Mucosa of gallbladder (tissue), 1 donor: ENCODE measurements at places on chromosomes 13 and 19.

- DNase-seq: peak; percentile 42
Observed at GRCh38 chr13:75635828-75636435, at the start of gene LMO7. TSS of gene LMO7 (plus strand) at chr13:75636330. CDS start at chr13:75636658, 328 bp downstream.

DNA sequence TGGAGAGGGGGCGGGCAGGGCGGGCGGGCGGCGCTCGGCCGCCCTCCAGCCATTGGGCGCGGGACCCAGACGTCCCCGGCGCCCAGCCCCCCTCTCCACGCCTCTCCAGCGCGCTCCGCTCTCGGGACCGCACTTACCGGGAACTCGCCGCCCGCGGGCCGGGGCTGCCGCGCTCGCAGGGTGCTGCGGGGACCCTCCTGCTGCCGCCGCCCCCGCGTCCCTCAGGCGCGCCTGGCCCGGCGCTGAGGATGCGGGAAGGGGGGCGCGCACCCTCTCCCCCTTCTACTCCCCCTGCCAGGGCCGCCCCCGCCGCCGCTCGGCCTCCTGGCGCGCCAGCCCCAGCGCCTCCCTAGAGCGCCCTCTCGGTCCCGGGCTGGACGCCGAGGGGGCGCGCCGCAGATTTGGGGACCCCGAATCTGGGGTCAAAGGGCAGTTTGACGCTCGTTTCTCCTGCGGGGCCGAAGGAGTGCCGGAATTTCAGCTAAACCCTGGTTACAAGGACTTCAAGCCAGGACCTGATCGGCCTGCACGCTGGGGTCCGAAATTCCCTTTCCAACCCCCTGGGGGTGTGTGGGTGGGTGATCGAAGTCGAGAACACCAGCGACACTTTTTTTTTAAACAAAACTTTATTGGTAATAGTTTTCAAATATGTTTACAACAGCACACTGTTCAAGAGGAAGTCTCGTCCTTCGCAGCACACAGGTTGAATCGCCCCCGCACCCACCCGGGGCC is 696 bp upstream of the SAMD1 start:
- DNase-seq: peak; percentile 37

DNA sequence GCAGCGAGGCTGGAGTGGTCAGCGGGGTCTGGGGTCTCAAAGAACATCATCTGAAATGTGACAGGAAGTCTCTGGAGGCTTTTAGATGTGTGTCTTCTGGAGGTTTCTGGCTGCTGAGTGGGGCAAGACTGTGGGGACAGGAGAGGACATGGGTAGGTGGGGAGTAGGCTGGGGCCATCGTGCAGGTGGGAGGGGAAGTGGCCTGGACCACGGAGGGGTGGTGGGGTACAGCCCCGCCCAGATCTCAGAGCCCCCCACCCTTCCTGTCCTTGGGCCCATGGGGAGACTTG is 6.2 kb downstream of the AP1M1 start:
- DNase-seq: no peak

GRCh38 chr19:10516064-10516385 is 1.2 kb downstream of the S1PR5 start:
- no peak for DNase-seq

GRCh38 chr19:27843861-27844260 is 1369.1 kb downstream of the UQCRFS1 start:
- DNase-seq: no peak

- DNase-seq: no peak
Observed at GRCh38 chr19:31102674-31103073, 246.6 kb downstream of the TSHZ3 start.

DNA sequence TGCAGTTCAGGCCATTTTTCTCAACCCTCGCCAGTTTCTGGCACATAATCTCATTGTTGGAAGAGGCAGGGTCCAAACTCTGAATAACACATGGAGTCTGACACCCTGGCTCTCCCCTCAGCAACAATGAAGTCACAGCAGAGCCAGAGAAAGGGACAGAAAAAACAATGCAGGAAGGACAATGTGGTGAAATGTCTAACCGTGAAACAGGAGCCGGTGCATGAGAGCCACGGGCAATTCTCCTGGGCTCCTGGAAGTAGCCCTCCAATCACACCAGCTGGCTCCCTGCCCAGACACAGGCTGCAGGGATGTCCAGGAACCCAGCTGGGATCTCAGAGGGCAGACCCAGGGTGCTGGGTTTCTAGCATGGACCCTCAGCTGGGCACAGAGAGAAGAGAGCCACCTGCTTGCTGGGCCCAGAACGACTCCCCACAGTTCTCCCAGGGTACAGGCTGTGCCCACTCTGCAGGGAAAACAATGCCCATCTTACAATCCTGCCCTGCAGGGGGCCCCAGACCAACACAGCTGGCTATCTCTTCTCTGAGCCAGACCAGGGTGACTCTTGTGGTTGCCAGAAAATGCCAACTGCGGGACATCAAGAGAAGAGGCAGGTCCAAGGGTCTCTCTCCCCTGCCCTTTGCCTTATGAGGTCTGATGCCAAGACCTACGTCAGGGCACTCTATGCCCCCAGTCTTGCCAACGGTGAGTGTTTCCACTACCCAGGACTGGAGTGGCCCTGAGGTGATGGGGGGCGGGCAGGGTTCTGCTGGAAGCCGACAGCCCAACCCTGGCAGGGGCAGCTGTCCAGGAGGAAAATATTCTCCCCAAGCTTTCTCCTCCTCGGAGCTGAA is 64.5 kb downstream of the CEBPG start:
- DNase-seq: no peak

GRCh38 chr13:94470126-94470525 is 9.4 kb downstream of the DCT start:
- no peak for DNase-seq

GRCh38 chr13:41463838-41464602 is 6.7 kb downstream of the RGCC start:
- DNase-seq: no peak

DNA sequence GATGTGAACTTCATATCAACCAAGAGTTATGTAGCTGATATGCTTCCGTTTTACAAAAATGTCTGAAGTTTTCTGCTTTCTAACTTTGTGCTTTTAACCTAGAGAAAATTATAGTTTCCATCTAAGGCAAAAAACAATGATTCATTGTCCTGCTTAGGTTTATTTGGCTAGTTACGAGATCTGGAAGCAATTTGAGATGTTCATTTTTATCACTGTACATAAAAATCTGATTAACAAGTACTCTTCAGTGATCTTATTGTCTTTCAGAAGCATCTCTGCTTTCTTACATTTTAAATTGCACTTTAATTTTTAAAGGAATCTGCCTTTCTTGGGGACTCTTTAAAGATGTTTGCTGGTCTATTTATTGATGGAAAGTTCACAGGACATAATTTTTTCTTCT is 188.1 kb downstream of the RFC3 start:
- no peak for DNase-seq

DNA sequence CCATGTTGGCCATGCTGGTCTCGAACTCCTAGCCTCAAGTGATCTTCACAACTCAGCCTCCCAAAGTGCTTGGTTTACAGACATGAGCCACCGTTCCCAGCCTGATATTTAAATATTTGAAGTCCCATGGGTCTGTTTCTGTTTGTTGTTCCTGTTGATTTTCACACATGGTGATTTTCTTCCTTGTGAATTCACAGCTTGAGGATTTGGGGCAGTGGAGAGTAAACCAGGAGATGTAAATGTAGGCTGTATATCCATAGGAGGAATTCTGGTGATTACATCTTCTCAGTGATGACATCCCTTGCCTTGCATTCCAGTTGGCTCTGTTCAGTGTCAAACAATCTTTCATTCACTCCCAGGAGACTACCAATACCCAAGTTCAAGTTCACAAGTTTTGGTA is 471.9 kb downstream of the KCTD12 start:
- DNase-seq: no peak

GRCh38 chr19:16266586-16266942 is 58.1 kb upstream of the KLF2 start:
- no peak for DNase-seq
